ENCODE measurements at places on chromosomes 5 and 9.

GRCh38 chr5:111255169-111255568 lies 31.0 kb downstream of the CAMK4 start:
- DNase-seq: no peak

GRCh38 chr9:124132671-124133147 lies 121.1 kb downstream of the LHX2 start:
- DNase-seq: no peak

DNA sequence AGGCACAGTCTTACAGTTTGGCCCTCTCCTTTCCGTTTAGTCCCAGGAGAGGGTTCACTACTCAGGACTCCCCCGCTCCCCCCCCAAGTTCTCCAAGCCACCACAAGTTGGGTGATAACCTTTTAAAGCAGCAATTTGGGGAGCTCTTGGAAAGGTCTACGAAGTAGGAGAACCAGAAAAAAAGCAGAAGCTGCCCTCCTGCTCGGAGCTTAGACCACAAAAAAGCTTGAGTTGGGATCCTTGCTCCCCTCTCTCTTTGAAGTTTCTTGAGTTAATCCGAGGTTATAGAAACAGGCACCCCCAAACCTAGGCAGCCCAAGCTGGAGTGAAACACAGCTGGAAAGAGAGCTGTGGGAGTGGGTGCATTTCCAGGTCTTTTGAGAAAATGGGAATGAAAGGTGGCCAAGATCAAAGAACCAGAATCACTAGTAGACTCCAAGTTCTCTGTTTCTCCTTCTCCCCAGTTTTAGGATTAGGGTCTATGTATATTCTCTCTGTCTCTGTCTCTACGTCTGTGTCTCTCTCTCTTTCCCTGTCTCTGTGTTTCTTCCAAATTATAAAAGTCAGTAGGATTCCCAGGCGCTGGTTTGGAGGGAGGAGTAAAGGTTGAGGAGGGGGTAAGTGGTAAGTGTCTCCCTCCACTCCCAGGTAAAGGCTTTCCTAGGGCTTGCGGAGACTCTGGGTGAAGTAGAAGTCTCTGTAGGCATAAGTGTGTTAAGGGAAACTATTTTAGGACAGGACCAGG lies 2.8 kb downstream of the LHX2 start:
- DNase-seq: no peak

DNA sequence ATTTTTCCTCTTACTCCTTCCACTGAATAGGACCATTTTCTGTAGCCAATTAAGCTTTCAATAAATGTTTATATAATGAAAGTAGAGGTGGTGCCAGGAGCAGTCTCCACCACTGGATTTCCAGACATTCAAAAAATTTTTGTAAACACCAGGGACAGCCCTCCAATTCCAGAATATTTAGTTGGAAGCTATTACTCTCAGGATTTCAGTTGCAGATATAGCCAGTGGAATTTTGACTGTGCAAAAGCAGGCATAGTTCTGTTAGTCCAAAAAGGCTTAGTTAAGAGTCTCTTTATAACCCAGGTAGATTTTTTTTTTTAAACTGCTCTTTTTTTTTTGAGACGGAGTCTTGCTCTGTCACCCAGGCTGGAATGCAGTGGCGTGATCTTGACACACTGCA lies 138.1 kb upstream of the DMRT1 start:
- no peak for DNase-seq

GRCh38 chr9:1708219-1708618 lies 306.9 kb upstream of the SMARCA2 start:
- DNase-seq: no peak

- no peak for DNase-seq
Measured at GRCh38 chr5:141788296-141788970, 89.8 kb downstream of the PCDH1 start.

DNA sequence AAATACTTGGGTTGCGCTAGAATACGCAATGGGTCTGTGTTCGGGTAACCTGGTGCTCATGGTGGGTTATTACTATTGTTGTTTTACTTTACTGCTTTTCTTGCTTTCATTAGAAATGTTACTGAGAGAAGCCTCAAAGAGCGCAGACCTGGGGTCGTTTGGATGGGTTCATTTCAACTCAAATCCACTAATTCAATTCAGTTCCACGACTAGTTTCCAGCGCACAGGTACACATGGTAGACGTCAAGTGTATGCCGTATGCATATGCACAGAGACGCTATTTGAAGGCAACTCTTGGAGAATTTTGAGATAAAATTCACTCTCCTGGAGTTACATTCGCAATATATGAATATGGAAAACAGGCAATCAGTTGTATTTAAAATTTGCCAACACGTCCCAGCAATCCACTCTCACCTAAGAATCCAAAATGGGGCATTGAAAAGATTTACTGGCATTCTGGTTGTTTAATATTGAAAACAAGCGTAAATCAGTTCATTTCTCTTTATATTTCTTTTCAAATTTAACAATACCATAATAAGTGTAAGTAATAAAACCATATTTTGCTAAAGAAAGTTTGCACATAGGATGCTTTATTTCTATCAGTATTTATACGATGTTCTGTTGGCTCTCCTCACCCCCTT lies 4.4 kb upstream of the PAX5 start:
- DNase-seq: no peak

- no peak for DNase-seq
Measured at GRCh38 chr5:80703747-80704146, 49.0 kb upstream of the DHFR start.

DNA sequence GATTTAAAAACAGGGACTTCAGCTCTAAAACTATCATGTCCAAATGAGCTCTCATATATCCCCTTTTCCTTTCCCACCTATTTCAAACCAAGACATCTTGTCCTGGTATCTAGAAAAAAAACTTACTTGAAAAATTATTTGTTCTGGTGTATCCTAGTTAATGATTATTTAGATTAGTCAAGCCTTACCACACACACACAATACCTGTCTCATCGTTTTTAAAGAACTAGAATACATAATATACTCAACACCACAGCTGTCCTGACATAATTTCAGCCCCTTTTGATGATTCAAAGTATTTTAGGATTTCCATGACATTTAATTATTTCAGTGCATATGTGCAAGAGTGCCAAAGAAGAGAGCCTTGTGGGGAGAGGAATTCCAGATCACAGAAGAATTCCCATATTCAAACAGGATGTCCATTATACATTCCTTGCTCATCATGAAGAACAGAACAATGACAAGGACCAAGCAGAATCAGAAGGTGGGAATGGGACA lies 233.7 kb downstream of the SMARCA2 start:
- no peak for DNase-seq

DNA sequence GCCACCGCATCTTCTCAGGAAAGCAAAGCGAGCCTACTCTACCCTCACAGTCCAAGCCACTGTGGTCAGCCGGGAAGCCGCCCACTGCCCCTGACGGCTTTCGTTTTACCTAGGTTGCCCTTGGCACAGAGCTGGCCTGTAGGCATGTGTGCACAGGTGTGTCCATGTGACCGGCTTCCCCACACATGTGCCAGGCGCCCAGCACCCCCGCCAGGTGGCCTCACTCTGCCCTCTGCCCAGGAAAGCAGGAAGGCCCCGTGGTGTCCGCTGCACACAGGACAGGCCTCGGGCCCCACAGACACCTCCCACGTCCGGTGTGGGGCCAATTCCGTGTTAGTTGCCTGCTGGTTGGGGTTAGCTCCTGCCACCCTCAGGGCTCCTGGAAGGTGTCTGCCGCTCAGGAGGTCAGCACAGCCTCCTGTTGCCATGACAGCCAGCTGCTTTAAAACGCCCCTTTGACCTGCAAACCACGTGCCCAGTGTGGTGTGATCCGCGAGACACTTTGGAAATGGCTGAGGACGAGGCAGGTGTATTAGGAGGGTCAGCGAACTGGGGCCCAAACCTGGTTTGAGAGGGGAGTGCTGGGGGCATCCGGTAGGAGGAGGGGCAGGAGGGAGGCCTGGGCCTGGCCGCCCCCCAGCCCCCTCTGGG lies 28.7 kb downstream of the TPPP start:
- no peak for DNase-seq

- peak; percentile 27 for DNase-seq
Measured at GRCh38 chr5:62306896-62307689, 1.1 kb downstream of the KIF2A start.

- no peak for DNase-seq
Measured at GRCh38 chr5:112668016-112668415, 69.7 kb upstream of the APC start.

DNA sequence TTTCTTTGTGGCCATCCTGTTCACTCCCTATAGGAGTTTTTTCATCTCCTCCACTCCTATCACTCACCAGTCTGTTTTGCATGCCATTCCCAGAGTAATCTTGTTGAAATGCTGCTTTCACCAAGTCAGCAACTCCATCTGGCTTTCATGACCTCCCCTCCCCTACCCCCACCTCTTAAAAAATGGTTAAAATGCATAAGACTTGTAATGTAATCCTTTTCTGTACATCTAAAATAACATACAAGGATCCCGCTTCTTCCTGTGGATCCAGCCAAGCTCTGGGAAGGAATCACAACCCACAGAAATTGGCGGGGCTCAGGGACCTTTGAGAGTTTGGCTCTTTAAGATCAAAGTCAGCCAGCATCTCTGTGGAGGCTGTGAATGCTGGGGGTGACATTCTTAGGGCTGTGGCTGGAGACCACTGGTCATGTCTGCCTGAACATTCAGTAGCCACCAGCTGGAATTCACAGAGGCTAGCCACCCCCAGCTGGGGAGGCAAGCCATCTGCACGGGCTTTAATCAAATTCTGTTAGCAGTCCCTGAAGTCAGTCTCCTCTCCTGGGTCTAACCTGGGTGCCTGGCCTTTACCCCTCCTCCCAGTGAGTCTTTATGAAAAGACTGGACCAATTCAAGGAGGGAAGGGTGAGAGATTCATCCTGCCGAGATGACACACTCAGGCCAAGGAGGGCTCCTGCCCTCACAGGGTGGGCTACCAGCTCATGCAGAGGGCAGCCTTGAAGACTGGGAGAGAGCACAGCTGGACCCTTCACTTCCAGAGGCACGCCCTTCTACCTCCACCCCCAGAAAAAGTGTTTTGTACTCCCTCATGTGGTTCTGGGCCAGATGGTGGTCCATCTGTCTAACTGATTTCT lies 132.9 kb downstream of the LIFR start:
- no peak for DNase-seq

DNA sequence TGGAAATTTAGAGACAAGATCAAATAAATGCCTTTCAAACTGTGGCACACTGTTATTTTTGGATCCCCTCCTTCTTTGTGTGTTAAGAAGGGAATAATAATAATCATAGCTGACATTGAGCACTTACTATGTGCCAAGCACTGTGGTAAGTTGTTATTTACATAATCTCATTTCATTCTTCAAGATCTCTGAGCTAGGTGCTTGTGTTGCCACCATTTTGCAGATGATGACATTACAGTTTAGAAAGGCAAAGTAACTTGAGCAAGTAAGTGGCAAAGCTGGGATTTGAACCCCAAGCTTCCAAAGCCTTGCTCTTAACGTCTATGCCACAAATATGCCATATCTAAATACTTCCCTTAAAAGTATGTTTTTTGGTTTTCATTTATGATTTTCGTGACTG lies 121.8 kb upstream of the TMEM161B start:
- no peak for DNase-seq

- no peak for DNase-seq
Measured at GRCh38 chr5:10445352-10445751, 3.7 kb downstream of the ROPN1L start.

DNA sequence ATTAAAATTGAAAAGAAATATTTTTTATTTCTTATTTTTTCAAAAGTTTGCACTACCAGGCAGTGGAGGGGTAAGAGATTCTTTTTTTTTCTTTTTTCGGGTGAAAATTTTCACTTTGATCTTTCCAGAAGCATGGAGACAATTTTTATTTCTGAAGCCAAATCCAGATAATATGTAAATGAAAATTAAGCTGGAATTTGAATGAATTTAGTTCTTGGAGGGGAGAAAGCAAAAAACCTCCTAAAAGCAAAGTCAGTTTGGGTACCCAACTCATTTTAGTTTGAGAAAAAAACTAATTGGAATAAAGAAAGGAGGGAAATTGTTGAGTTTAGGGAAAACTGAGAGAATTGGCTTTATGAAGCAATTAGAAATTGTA lies 872 bp downstream of the ZNF618 start:
- no peak for DNase-seq

DNA sequence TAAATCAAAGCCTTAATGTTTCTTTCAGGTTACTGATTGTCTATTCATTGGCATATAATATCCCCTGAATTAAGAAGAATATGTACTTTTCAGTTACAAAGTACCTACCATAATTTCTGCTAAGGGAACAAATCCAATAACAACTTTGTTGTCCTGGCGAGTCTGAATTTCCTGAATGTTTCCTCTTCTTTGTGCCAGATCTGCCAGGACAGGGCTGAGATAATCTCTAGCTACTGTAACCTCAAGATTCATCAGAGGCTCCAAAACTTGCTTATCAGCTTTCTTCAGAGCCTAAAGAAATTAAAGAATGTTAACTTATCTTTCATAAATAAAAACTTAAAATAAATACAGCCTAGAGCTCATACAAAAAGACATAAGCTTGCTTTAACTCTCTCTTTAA lies 37.2 kb downstream of the HEXB start:
- DNase-seq: no peak

GRCh38 chr9:123364241-123364824 lies 8.3 kb downstream of the CRB2 start:
- no peak for DNase-seq

DNA sequence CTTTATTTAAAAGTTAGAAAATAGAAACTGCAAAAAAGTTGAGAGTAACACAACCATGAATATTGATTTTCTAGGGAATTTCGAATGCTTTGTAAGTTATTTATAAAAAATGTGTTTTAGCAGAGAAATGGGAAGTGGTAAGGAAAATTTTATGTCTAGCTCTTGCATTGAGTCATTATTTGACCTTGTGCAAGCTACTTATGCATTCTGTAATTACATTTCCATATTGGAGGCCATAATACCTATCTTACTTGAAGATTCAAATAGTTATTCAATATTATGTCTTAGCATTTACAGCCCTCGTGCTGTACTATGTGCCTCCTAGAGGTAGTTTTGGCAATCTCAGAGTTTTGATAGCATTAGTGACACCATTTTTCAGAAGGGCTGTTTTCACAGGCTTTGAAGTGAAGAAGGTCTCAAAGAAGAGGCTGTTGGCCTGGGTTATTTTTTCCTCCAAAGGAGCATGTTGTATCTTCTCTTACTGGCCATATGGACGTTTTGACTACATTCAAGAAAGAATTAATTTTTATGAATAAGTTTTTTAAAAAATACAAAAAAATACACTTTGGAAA lies 7.4 kb upstream of the DAP start:
- DNase-seq: no peak
